ENCODE measurements at places on chromosomes 1 and 21.

GRCh38 chr1:53348486-53349368, 20.9 kb upstream of the LRP8 start:
- DNase-seq: peak; percentile 41

DNA sequence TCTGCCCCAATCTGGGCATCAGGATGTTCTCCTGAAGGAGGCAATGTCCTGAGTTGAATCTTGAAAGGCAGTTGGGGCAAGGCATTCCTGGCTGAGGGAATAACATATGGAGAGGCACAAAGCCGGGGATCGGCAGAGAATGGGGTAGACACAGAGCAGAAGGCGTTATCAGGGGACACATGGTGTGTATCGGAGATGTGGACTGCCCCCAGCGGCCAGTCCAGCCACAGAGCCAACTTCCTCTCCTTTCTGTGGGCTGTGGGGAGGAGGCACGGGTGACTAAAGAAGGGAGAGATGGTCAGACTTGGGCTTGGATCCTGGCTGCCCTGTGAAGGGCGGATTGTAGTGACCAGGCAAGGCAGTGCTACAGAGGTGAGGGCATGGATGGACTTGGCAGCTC, 32.1 kb downstream of the FOXD2 start:
- no peak for DNase-seq

DNA sequence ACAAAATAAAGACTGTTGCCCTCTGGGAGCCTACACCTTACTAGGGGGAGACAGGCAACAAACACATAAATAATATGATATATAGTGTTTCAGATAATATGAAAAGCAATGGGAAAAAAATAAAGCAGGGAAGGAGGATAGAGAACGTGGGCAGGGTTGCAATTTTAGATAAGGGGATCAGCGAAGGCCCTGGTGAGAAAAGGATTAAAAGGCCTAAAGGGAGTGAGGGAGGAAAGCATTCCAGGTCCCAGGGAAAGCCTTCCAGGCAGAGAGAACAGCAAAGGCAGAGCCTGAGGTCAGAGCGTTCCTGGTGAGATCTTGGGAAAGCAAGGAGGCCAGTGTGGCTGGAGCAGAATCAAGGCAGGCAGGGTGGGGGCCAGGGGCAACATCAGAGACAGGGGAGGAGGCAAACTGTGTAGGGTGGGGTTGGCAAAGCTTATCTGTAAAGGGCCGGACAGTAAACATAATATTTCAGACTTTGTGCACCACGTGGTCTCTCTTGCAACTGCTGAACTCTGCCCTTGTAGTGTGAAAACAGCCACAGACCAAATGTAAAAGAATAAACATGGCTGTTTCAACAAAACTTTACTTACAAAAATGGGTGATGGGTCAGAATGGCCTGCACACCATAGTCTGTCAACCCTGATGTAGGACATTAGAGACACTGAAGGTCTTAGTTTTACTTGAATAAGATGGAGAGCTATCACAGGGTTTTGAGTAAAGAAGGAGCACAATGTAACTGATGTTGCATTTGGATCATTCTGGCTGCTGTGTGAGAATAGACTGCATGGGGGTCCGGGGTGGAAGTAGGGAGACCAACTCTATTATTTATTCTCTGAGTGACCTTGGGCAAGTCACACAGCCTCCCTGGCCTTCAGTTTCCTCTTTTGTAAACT, 13.3 kb upstream of the CPT2 start:
- no peak for DNase-seq

- DNase-seq: no peak
These were observed 121.7 kb upstream of the DUSP10 start for GRCh38 chr1:221863635-221864034.

DNA sequence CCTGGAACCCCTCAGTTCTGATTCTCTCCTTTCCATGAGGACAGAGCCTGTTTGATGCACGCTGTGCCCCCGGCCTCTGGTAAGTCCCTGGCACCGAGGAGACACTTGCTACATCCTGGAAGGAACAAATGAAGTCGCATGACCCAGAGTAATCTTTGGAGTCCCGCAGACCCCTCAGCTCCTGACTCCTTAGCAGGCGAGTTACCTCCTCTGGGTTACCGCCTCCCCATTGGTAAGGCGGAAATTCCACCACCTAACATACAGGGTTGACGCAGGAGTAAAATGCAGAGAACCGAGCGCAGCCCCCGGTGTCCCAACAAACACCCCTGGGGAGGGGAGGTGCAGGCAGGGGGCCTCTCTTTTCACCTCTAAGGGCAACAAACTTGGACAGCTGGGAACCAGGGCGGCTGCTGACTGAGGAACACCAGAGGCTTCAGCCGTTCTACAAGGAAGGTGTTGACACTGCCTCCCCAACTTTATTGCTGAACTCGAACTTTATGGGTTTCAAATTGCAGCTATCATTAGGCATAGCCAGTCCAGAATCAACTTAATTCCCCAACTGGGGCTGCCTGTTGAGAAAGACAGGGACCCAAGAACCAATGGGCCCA, 115.3 kb upstream of the IFFO2 start:
- DNase-seq: no peak

DNA sequence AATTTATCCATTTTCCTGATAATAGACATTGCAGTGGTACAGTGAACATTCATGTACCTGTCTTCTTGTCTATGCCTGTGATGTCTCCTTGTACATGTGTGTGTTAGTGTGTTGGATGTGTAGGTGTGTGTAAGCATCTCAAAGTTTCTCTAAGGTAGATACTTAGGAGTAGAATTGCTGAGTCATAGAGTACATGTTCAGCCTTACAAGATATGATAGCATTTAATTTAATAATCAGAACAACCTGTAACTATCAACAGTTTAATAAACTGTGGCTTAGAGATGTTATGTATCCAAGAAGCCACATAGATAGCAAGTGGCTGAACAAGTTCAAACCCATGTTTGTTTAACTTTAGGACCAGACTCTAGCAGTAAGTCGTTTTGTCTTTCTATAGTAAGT, 35.6 kb downstream of the EPB41 start:
- no peak for DNase-seq

GRCh38 chr1:116325922-116326321, 47.1 kb upstream of the ATP1A1 start:
- no peak for DNase-seq

DNA sequence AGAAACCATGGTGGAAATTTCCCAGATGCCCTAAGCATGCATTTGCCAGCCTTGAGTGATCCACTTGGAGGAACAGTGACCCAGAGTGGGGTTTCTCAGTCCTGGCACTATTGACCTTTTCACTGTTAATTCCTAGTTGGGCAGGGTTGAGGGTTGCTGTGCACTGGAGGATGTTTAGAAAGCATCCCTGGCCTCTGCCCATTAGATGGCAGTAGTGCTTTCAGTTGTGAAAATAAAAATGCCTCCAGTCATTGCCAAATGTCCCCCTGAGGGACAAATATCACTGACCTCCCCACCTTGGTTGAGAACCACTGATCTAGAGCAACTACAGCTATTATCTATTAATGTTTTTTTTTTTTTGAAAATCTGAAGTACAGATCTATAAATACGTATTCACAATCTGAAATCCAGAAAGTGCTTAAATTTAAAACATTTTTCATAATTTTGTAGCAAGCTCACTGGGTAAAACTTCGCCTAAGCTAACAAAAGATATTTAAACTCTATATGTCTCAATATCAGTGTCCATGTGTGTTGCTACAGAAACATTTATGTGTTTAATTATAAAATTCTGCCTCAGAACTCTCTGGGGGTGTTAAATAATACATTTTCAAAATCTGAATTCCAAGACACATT, 27.3 kb downstream of the F3 start:
- DNase-seq: peak; percentile 49

GRCh38 chr1:231446138-231446537, 24.1 kb upstream of the EGLN1 start:
- no peak for DNase-seq

- DNase-seq: no peak
These were observed 49.1 kb upstream of the SERBP1 start for GRCh38 chr1:67479146-67479891.

- DNase-seq: no peak
These were observed 259.2 kb upstream of the KAZN start for GRCh38 chr1:14339288-14339687.

DNA sequence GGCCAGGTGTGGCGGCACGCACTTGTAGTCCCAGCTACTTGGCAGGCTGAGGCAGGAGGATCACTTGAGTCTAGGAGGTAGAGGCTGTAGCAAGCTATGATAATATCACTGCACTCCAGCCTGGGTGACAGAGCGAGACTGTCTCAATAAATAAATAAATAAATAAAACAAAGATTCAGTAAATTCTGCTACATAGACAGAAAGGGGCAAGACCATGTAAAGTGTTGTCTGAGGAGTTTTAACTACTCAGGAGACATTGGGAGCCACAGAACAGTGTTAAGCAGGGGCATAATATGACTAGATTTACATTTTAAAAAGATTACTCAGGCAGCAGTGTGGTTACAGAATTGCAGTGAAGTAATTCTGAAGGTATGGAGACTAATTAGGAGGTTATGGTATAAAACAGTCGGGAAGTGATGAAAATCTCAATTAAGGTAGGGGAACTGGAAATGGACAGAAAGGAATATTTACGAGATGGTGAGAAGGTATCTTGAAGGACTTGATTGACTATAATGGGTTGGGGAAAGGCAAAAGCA, 94.7 kb downstream of the ATP1B1 start:
- no peak for DNase-seq

- DNase-seq: peak; percentile 44
These were observed 154.8 kb upstream of the COL6A1 start for GRCh38 chr21:45826676-45827301.

DNA sequence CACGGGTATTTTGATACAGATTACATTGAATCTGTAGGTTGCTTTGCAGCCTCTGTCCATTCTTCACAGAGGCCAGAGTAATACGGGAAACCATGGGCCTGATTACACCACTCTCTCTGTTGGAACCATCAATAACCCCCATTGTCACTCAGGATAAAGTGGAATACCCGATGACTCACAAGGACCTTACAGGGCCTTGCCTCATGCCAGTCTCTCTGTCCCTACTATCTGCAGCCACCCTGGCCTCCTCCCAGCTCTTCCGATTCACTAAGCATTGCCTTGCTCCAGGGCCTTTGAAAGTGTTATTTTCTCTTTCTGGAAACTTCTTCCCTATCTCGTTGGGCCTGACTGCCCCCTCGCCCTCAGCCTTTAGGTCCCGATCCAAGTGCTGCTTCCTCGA, 61.7 kb downstream of the HMGB4 start:
- no peak for DNase-seq

- no peak for DNase-seq
These were observed 36.0 kb downstream of the NUAK2 start for GRCh38 chr1:205285381-205286101.

DNA sequence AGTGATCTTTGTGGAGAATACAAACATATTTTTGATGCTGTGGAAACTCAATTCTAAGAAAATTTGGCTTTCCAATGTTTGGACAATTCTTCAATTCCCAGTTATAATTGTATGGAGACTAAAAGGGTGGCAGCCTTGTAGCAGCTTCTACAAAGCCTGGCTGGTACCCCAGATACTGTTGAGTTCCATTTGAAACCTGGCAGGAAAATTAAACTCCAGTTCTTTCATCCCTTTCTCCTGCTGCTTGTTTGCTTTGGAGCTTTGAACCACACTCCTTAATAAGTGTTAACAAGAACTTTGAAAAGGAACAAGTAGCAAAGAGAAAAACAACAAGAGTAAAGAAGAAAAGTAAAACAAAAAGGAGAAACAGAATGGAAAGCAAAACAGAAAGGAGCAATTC, 172.6 kb upstream of the ADAMTS5 start:
- no peak for DNase-seq

- peak; percentile 85 for DNase-seq
These were observed 36.4 kb downstream of the ZNF697 start for GRCh38 chr1:119611701-119612113.

DNA sequence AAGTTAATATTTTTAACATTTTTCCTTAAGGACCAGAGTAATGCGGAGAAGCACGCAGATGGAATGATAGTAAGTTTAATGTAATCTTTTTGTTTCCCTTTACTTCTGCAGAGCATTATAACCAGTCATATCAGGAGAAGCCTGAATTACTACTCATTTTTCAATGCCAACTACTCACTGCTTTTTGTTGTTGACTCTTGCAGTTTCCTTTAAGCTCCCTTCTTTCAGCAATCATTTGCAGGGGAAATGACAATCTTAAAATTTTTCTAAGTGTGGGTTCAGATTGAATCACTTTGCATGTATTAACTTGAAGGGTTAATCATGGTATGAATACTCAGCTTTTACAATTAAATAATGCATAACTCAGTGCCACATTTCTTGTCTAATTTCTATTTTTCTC, 122.2 kb downstream of the NRDC start:
- DNase-seq: no peak

DNA sequence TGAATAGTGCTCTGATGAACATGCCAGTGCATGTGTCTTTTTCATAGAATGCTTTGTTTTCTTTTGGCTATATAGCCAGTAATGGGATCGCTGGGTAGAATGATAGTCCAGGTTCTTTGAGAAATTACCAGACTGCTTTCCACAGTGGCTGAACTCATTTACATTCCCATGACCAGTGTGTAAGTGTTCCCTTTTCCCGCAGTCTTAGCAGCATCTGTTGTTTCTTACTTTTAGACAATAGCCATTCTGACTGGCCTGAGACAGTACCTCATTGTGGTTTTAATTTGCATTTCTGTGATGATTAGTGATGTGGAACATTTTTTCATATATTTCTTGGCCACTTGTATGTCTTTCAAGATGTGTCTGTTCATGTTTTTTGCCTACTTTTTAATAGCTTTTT, 784.5 kb downstream of the USP25 start:
- no peak for DNase-seq

DNA sequence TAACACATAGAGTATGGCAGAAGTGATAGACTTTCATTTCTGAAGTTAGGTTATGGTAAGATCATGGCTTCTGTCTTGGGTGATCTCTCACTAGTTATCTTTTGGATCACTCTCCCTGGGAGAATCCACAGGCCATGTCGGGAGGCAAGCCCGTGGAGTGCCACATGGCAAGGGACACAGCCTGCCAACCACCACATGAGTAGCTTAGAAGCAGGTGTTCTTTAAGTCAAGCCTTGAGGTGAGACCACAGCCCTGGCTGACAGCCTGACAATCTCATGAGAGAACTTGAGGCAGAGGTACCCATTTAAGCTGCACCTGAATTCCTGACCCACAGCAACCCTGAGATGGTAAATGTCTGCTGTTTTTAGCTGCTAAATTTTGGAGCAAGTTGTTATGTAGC, 130.4 kb downstream of the KCNN3 start:
- no peak for DNase-seq

- DNase-seq: no peak
These were observed 620.5 kb upstream of the PKN2 start for GRCh38 chr1:88063605-88064004.

DNA sequence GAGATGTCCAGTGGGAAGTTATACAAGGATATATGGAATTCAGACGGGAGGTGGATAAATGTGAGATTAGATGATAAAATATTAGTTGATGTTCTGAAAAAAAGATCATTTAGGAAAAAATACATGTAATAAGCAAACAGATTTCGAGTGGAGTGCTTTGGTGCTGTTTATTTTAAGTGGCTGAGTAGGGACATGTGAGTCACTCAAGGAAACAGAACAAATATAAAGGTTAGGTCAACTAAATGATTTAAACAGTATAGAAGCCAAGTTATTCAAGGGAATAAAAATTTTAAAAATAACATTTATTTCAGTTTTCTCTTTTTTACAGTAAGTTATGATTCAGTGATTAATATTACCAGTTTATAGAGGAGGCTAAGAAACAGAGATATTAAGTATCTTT, 1046.7 kb upstream of the B3GALT2 start:
- DNase-seq: no peak

- no peak for DNase-seq
These were observed 981.7 kb upstream of the B3GALT2 start for GRCh38 chr1:194167956-194168640.

- no peak for DNase-seq
These were observed 4.1 kb downstream of the RNF223 start for GRCh38 chr1:1069711-1070676.

Measured in ecto neural progenitor cell (in vitro differentiated cells).